ENCODE measurements at places on chromosomes 4 and X. TPM values are rescaled to one million over a fixed set of nuclear protein-coding genes. Genes with fewer than 3 reads are reported as not detected.
A peak's percentile ranks its signal among the peaks of the same experiment; 100 is the strongest.

The MAGEC1 gene
- not detected for polyA plus RNA-seq

The DACH2 gene
- polyA plus RNA-seq = 30.7 TPM

The CSAG2 gene
- not detected for polyA plus RNA-seq

- no peak for DNase-seq
Measured at GRCh38 chrX:85906399-85906798, 141.0 kb downstream of the CHM start.

The PCDH18 gene
- 167 TPM for polyA plus RNA-seq

GRCh38 chr4:109701566-109702410, 1.5 kb downstream of the CASP6 start:
- DNase-seq = peak; percentile 27

GRCh38 chr4:173685831-173686210, 155.8 kb upstream of the HAND2 start:
- no peak for DNase-seq

The HS6ST2 gene
- 21.1 TPM for polyA plus RNA-seq

The HTN1 gene
- 0.07 TPM for polyA plus RNA-seq

The TMEM35A gene
- 7.9 TPM for polyA plus RNA-seq

- no peak for DNase-seq
Measured at GRCh38 chrX:57905141-57905540, 5.1 kb downstream of the ZXDA start.

The OFD1 gene
- polyA plus RNA-seq = 62.9 TPM

DNA sequence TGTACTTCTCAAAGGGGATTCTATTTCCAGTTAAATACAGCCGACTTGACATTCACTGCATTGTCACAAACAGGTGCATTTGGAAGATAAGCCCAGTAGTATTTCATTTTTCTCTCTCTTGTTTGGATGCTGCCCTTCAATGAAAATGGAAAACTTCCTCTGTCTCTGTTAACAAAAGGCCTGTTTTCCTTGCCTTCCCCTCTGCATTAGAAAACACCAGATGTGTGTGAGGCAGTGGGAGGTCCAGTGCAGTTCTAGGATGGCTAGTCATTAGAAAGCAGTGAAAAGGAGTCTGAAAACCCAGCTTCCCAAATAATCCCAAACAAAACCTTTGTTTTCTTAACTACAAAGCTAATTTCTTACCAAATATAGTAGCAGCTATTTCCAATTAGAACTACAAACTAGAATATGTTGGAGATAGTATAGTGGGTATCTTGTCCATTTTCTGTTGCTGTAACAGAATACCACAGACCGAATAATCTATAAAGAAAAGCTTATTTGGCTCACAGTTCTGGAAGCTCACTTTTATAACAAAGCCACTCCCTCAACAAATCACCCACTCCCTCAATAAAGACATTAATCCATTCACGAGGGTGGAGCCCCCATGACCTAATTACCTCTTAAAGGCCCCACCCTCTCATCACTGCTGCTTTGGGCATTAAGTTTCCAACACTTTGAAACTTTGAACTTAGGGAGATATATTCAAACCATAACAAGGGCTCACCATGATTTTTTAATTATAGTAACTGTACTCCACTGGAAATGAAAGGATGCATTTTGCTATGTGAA, 452.1 kb upstream of the RPS6KA3 start:
- no peak for DNase-seq

DNA sequence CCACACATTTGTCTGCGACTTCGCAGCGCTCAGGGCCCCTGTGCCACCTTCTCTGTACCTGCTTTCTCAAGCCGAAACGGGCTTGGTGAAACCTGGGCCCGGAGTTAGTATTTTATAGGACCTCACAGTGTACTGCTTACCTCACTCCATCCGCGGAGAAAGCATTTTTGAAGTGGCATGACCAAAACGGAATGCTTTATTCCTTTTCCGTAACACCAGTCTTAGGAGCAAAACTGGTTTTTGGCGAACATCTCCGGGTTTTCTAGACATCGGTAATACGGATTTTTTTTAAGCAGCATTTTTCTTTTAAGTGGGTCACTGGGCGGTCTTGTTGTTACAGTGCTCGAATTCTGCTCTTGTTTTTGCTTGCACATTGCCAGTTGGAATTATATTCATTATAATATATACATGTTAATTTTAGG, 3.6 kb downstream of the ZIC3 start:
- DNase-seq = no peak

- no peak for DNase-seq
Measured at GRCh38 chr4:77263247-77263646, 106.2 kb downstream of the CCNG2 start.

GRCh38 chrX:96424007-96424406, 260.6 kb upstream of the DIAPH2 start:
- DNase-seq = no peak

The SORCS2 gene
- 8.5 TPM for polyA plus RNA-seq

The ZNF674 gene
- 8.9 TPM for polyA plus RNA-seq

The ASB12 gene
- polyA plus RNA-seq = 0.53 TPM

GRCh38 chr4:183185018-183185417, 86.0 kb downstream of the WWC2 start:
- DNase-seq = no peak

- no peak for DNase-seq
Measured at GRCh38 chr4:5412296-5412695, 296.1 kb downstream of the EVC2 start.

The IL1RAPL2 gene
- polyA plus RNA-seq = 1.1 TPM

DNA sequence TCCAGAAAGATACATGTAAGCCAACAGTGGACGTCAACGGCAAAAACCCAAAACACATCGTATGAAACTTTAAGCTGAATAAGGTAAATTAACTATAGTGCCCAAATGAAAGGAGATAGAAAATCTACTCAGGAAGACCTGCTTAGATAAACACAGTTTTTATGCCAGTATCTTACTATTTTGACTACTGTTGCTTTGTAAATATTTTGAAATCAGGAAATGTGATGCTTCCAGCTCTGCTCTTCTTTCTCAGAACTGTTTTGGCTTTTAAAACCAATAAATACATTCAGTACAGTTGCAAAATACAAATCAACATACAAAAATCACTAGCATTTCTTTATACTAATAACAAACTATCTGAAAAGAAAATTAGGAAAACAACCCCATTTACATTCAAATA, 83.8 kb downstream of the SMARCA5 start:
- DNase-seq = no peak

The TASL gene
- polyA plus RNA-seq = 0.47 TPM

DNA sequence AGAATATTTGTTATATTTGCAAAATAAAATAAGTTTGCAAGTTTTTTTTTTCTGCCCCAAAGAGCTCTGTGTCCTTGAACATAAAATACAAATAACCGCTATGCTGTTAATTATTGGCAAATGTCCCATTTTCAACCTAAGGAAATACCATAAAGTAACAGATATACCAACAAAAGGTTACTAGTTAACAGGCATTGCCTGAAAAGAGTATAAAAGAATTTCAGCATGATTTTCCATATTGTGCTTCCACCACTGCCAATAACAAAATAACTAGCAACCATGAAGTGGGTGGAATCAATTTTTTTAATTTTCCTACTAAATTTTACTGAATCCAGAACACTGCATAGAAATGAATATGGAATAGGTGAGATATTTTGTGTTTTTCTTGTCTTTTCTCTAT, at the start of gene AFP:
TSS of gene AFP (plus strand) at position 238 of the 400 bp plus-strand sequence. CDS start at position 280, 42 bp downstream.
- no peak for DNase-seq

The CHST7 gene
- 1.5 TPM for polyA plus RNA-seq

GRCh38 chr4:8191136-8191747, 7.8 kb upstream of the SH3TC1 start:
- DNase-seq = no peak

GRCh38 chrX:111646515-111646914, 34.5 kb upstream of the ALG13 start:
- no peak for DNase-seq

GRCh38 chr4:127151941-127152340, 480.8 kb upstream of the INTU start:
- DNase-seq = no peak

The DOK7 gene
- polyA plus RNA-seq = 1.5 TPM

DNA sequence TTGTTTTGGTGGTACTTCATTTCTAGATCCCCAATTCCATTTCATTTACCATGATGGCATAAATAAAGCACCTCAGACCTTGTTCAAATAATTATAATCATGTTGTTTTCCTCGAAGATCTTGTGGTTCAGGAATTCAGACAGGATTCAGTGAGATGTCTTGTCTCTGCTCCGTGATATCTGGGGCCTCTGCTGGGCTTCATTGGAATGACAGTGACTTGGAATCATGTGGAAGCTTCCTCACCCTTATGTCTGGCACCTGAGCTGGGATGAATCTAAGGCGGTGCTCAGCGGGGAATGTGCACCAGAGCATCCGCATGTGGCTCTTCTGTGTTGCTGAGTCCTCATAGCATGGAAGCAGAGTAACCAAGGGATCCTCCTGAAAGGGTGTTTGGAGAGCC, 132.2 kb downstream of the VEGFC start:
- no peak for DNase-seq

The CLDN34 gene
- 0.18 TPM for polyA plus RNA-seq

- no peak for DNase-seq
Measured at GRCh38 chr4:129232589-129233337, 136.8 kb downstream of the C4orf33 start.

- no peak for DNase-seq
Measured at GRCh38 chrX:81278616-81279015, 76.7 kb downstream of the SH3BGRL start.

The PITX2 gene
- 3.8 TPM for polyA plus RNA-seq

The PLS3 gene
- polyA plus RNA-seq = 267 TPM

GRCh38 chr4:173526027-173526482, 4.0 kb downstream of the HAND2 start:
- no peak for DNase-seq

The ZAR1 gene
- not detected for polyA plus RNA-seq

The TMSB15C gene
- polyA plus RNA-seq = 19.6 TPM

DNA sequence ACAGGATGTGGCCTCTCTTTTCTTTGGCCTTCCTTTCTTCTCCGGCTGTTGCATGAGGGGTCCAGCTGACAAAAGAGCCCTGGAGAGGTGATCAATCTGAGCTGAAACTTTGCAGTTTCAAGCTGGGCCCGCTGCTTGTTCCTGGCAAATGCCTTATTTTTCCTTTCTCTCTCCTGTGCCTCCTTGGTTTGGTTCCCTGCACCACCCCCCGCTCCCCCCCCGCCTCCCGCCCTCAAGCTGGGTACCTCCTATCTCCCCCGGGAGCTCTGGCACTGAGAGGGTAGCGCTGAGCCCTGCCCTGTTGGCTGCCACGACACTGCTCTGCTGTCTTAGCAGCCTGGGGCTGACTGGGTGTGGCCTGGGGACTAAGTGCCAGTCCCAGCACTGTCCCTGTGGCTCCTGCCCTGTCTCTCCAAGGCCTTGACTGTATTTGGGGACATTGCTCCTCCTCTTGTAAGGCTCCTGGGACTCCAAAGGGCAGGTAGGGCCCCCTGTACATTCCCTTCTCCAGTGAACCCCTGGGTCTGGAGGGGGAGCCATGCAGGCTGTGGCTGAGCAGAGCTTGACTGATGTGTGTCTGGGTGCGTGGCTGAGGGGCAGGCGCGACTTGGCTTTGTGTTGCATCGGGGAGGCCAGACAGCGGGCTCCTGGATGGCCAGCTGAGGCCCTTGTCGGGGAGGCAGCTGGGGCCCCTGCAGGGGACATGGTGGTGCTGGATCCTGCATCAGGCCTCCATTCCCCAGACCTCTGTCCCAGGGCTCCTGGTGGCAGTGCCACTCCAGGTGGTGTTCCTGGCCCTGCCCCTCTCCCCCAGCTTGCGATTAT, 1.1 kb downstream of the PLXNA3 start:
- DNase-seq = no peak

DNA sequence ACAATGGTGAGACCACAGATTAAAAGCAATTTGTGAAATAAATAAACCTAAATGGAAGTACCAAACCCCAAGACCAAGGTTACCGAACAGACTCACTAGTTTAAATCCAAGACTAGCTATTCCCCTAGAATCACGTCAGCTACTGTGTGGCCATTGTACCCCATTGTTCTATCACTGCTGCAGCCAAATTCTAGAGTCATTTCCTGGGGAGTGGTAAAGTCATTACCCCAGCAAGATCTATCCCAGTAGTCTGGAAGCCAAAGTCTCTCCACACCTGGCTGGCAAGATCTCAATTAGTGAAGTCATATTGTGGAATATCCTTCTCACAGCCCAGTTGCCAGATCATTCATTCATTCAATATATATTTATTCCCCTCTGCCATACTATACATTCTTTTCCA, 67.5 kb downstream of the PHOX2B start:
- no peak for DNase-seq

GRCh38 chr4:8651661-8652180, 59.2 kb downstream of the CPZ start:
- DNase-seq = no peak

The SHROOM3 gene
- polyA plus RNA-seq = 28.6 TPM

GRCh38 chr4:77395481-77395880, 210.1 kb upstream of the CXCL13 start:
- no peak for DNase-seq

DNA sequence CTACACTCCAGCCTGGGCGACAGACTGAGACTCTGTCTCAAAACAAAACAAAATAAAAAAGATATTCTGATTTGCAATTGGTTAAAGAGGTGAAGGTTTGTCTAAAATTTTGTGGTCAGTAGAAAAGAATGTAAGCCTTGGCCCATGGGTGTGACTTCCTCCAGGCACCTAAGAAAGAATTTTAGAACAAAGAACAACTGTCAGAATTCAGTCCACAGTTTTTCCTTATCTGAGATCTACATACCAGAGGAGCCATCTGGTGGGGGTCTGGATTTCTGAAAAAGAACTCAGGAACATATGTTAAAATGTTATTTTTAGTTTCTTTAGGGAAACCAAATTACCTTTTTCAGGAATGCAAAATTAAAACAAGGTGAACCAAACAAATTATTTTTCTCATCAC, 434.1 kb downstream of the ANKRD50 start:
- no peak for DNase-seq

DNA sequence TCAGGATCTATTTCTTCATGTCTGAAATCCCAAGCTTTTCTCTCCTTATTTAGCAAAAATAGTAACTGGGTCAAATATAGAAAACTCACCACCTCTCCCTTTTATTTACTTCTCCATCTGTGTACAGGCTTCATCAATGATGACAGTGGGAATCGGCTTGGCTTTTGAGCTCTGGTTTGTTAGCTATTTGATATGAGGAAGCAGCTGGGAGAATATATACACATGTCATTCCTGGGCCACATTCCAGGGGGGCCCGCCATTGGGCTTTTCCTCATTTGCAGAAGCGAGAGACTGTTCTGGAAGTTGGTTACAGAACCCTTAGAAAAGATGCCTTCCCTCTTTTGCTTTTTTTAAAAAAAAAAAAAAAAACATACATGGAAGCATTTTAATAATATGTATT, 107.4 kb upstream of the F9 start:
- no peak for DNase-seq

DNA sequence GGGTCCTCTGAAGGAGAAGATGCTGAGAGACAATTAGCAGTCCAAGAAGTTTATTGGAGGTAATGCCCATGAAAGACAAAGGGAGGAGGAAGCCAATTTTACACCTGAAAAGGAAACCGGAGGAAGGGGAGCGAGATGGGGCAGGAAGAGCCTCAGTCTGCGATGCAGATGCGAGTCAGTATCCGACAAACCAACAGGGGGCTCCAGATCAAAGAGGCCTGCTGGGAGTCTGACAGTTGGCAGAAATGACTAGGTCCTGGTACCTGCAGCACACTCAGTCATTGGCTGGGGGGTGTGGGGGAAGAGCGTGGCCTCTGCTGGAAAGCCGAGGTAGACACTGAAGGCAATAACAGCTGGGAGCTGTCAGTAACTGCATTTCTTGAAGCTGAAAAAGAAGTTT, 231.1 kb upstream of the CENPE start:
- DNase-seq = no peak

The NAP1L2 gene
- polyA plus RNA-seq = 2.8 TPM
